ENCODE measurements at places on chromosomes 5 and 9.

DNA sequence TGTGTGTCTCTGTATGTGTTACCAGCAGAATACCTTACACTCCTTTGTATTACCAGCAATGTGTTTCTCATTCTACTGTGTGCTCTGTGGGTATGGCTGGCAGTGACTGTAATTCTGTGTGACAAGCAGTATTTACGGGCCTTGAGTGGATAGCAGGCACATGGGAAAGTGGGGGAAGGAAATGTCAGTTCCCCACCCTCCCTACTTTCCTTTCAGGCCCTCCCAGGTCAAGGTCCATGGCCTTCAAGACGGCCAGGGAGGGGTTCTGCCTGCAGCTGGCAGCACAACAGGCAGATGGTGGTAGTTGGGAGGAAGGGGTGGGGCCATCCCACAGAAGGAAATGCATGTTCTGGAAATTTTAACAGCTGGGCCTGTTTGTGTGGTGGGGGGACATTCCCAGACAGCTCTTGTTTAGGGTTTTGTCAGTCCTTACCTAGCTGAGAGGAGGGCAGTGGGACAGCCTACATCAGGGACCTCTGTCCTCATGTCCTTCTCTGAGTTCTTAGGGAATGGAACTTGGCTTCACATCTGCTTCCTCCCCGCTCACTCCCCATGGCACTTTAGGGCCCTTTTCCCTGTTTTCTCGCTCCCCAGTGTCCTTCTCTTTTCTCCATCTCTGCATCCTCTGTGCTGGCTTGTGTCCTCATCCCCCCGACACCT, 14.6 kb upstream of the TNIP1 start:
- peak overlapping the region; percentile 70 for H3K27ac ChIP-seq
- H3K36me3 ChIP-seq: peaks cover 5% of the 10 kb centered on the region
- no peak for DNase-seq
- peaks cover 73% of the 10 kb centered on the region for H3K4me1 ChIP-seq

GRCh38 chr5:151906246-151906645, 18.4 kb downstream of the GLRA1 start:
- no peak overlapping the region for H3K4me3 ChIP-seq
- DNase-seq: no peak
- no peaks in the 10 kb centered on the region for H3K27me3 ChIP-seq
- no peaks in the 10 kb centered on the region for H3K36me3 ChIP-seq
- no peak overlapping the region for H3K27ac ChIP-seq
- no peaks in the 10 kb centered on the region for H3K4me1 ChIP-seq

GRCh38 chr5:54520438-54520846, 2.9 kb downstream of the SNX18 start:
- H3K4me1 ChIP-seq: peaks cover 64% of the 10 kb centered on the region
- H3K27ac ChIP-seq: no peak overlapping the region
- H3K4me3 ChIP-seq: peak overlapping the region; percentile 51
- H3K27me3 ChIP-seq: no peaks in the 10 kb centered on the region
- no peaks in the 10 kb centered on the region for H3K36me3 ChIP-seq

DNA sequence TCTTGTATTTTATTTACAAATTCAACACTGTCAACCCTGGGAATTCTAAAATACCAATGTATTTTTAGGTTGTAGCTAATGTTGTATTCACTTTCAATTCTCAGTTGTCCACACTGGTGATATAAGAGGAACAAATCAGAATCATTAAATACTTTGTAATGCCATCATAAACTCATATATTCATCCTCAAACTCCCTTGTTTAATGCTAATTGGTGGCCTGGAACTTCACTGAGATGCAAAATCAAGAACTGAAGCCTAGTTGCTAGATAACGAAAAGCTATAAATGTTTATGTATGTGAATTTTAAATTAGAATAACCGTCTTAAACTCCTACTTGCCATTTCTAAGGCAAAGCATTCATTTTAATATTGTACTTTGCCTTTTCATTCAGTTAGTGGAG, 274.7 kb downstream of the RAB3C start:
- DNase-seq: no peak
- no peaks in the 10 kb centered on the region for H3K4me1 ChIP-seq
- no peaks in the 10 kb centered on the region for H3K36me3 ChIP-seq
- no peak overlapping the region for H3K27ac ChIP-seq
- peaks cover 3% of the 10 kb centered on the region for H3K27me3 ChIP-seq

GRCh38 chr9:123662057-123662776, 267.7 kb downstream of the DENND1A start:
- no peak overlapping the region for H3K4me3 ChIP-seq
- H3K36me3 ChIP-seq: peaks cover 40% of the 10 kb centered on the region
- no peak overlapping the region for H3K27ac ChIP-seq

- H3K4me1 ChIP-seq: no peaks in the 10 kb centered on the region
- H3K4me3 ChIP-seq: no peak overlapping the region
- no peak for DNase-seq
- H3K27me3 ChIP-seq: peaks cover 2% of the 10 kb centered on the region
Measured at GRCh38 chr9:111052791-111053190, 14.5 kb upstream of the LPAR1 start.

GRCh38 chr5:15516486-15516885, 16.5 kb downstream of the FBXL7 start:
- no peak overlapping the region for H3K27ac ChIP-seq
- H3K36me3 ChIP-seq: no peaks in the 10 kb centered on the region
- no peaks in the 10 kb centered on the region for H3K4me1 ChIP-seq
- H3K27me3 ChIP-seq: no peaks in the 10 kb centered on the region
- DNase-seq: no peak

DNA sequence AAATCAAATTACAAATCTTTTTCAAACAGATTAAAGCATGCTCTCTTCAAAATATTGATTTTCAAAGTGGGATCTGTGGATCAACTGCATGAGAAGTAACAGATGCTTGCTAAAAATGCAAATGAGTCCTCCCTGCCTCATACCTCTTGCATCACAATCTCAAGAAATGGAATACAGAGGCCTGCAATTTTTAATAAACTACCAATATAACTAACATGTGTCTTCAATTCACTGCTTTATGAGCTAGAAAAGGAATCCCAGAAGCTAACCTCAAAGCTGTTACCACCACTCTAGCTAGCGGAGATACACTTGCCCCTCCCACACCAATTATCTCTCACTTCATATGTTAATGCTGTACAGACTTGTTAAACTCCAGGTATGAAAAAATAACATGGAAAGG, 9.6 kb downstream of the OR13C5 start:
- H3K27ac ChIP-seq: no peak overlapping the region
- no peaks in the 10 kb centered on the region for H3K36me3 ChIP-seq
- no peaks in the 10 kb centered on the region for H3K4me1 ChIP-seq
- DNase-seq: no peak

GRCh38 chr5:96809921-96810320, 2.2 kb upstream of the ERAP1 start:
- H3K36me3 ChIP-seq: peaks cover 6% of the 10 kb centered on the region
- no peaks in the 10 kb centered on the region for H3K27me3 ChIP-seq
- peak; percentile 76 for DNase-seq
- peak overlapping the region; percentile 85 for H3K27ac ChIP-seq
- H3K4me1 ChIP-seq: peaks cover 77% of the 10 kb centered on the region
- H3K4me3 ChIP-seq: peak overlapping the region; percentile 58

GRCh38 chr9:129929496-129930125, 94.4 kb downstream of the USP20 start:
- H3K27ac ChIP-seq: peak overlapping the region; percentile 13
- peaks cover 34% of the 10 kb centered on the region for H3K4me1 ChIP-seq
- H3K27me3 ChIP-seq: no peaks in the 10 kb centered on the region
- no peak overlapping the region for H3K4me3 ChIP-seq
- no peak for DNase-seq

GRCh38 chr9:88258601-88259000, 120.3 kb upstream of the SPATA31C2 start:
- H3K36me3 ChIP-seq: no peaks in the 10 kb centered on the region
- DNase-seq: no peak
- H3K27ac ChIP-seq: no peak overlapping the region
- peaks cover 5% of the 10 kb centered on the region for H3K27me3 ChIP-seq
- no peaks in the 10 kb centered on the region for H3K4me1 ChIP-seq
- no peak overlapping the region for H3K4me3 ChIP-seq

- DNase-seq: no peak
- H3K27me3 ChIP-seq: peaks cover 19% of the 10 kb centered on the region
- H3K4me3 ChIP-seq: no peak overlapping the region
- peaks cover 2% of the 10 kb centered on the region for H3K4me1 ChIP-seq
- H3K36me3 ChIP-seq: no peaks in the 10 kb centered on the region
Measured at GRCh38 chr9:136981588-136982231, 1.1 kb upstream of the LCNL1 start.

All from activated naive CD4-positive, alpha-beta T cell treated with anti-CD3 and anti-CD28 coated beads for 36 hours (primary cell).